ENCODE measurements at places on chromosomes 6 and 20.

DNA sequence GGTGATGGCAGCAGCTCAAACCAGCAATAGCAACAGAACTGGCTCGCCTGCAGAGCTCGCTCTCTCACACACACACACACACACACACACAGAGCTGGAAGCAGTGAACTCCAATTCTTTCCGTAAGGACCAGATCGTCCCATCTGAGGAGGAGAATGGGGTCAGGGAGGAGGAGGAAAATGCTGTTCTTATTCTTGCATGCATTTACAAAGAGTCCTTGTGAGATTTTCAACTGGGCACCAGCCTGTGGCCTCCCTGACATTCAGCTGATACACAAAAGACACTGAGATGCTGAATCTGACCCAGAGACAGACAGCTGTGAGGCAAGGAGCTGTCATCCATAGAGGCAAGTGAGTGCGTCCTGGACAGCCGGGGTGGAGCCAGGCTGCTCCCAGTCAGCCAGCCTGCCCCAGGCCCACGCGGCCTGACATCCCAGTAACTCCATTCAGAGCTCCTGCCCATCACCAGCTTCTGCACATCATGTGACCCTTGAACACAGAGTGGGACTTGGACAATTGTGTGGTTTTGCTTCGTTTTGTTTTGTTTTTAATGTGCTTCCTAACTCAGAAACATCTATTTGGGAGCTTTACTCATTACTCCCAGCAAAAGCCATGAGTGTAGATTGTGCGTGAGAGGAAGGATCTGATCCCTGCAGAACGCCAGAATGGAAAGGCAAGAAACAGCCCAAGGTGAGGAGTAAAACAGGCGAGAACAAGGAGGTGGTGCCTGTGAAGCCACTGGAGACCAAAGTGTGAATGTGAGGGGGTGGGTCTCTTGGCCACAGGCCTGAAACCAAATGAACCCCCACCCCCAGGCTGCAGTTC is 2.1 kb downstream of the SERPINB9 start:
- no peak for DNase-seq
- H3K27me3 ChIP-seq, result no peaks in the 10 kb centered on the region
- peaks cover 26% of the 10 kb centered on the region for H3K36me3 ChIP-seq
- peaks cover 33% of the 10 kb centered on the region for H3K4me1 ChIP-seq
- peak overlapping the region; percentile 75 for H3K4me3 ChIP-seq
- H3K27ac ChIP-seq, result no peak overlapping the region

- no peaks in the 10 kb centered on the region for H3K4me1 ChIP-seq
- no peak overlapping the region for H3K4me3 ChIP-seq
- no peaks in the 10 kb centered on the region for H3K27me3 ChIP-seq
- no peak overlapping the region for H3K27ac ChIP-seq
Measured at GRCh38 chr20:41734506-41734945, 116.3 kb upstream of the CHD6 start.

- DNase-seq, result no peak
- no peak overlapping the region for H3K4me3 ChIP-seq
- H3K4me1 ChIP-seq, result peaks cover 20% of the 10 kb centered on the region
- H3K36me3 ChIP-seq, result no peaks in the 10 kb centered on the region
Measured at GRCh38 chr6:157527471-157527907, 146.5 kb downstream of the ZDHHC14 start.

DNA sequence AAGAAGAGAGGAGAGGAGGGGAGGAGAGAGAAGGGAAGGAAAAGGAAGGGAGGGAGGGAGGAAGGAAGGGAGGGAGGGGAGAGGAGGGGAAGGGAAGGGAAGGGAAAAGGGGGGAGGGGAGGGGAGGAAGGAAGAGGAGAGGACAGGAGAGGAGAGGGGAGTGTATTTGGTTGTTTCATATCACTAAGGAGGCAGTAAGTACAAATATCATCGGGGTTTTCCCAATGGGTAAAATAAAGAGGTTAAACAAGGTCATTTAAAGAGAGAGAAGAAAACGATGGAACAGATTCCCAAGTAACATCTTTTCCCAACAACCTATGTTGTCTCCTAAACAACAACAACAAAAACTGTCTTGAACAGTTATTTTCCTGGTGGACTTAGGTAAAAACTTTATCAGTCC is 43.6 kb downstream of the MBOAT1 start:
- no peak overlapping the region for H3K27ac ChIP-seq
- H3K4me1 ChIP-seq, result peaks cover 15% of the 10 kb centered on the region
- H3K36me3 ChIP-seq, result no peaks in the 10 kb centered on the region
- no peak overlapping the region for H3K4me3 ChIP-seq
- no peaks in the 10 kb centered on the region for H3K27me3 ChIP-seq

- no peaks in the 10 kb centered on the region for H3K4me1 ChIP-seq
- no peak overlapping the region for H3K27ac ChIP-seq
- no peaks in the 10 kb centered on the region for H3K36me3 ChIP-seq
- no peaks in the 10 kb centered on the region for H3K27me3 ChIP-seq
- H3K4me3 ChIP-seq, result no peak overlapping the region
- DNase-seq, result no peak
Measured at GRCh38 chr6:116994447-116994846, 117.4 kb downstream of the RFX6 start.

DNA sequence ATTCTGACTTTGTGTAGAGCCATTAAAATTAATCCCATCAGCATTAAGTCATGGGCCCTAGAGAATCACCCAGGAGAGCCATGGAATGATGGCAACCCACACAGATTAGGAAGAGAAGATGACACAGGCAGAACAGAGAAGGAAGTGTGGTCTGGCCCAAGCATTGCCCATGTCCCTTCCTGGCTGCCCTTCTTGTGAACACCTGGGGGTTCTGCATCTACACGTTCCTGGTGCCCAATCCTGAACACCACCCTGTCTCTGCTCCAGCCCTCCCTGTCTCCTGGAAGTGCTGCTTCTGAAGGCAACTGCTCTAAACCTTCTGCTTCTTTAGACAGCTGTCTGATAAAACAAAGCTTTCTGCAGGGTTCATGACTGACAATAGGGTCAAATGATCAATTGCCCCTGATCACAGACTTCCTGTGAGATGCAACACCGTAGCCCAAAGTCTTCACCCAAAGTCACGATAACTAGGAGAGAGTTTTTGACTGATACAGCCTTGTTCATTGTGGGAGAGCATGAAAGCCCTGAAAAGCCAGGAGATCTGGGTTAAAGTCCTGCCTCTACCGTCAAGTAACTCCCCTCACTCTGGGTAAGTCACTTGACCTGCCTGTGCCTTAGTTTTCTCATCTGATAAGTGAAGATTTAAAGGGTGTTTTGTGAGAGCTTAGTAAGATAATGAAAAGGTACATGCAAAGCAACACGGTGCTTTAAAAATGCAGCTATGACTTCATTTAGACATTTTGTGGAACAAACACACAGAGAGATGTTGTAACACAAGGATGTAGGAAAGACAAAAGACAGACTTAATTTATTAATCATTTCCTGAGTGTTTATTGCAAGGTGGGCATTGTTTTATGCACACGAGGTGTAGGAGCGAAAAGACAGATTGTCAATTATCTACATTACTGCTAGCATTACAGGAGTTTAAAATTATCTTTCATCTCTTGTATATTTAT is 291.2 kb upstream of the STXBP5 start:
- no peaks in the 10 kb centered on the region for H3K27me3 ChIP-seq
- no peak for DNase-seq
- H3K36me3 ChIP-seq, result no peaks in the 10 kb centered on the region
- peak overlapping the region; percentile 74 for H3K27ac ChIP-seq

- no peak for DNase-seq
- peaks cover 22% of the 10 kb centered on the region for H3K4me1 ChIP-seq
- no peaks in the 10 kb centered on the region for H3K36me3 ChIP-seq
- no peak overlapping the region for H3K4me3 ChIP-seq
Measured at GRCh38 chr20:10074513-10074912, 39.7 kb downstream of the ANKEF1 start.

DNA sequence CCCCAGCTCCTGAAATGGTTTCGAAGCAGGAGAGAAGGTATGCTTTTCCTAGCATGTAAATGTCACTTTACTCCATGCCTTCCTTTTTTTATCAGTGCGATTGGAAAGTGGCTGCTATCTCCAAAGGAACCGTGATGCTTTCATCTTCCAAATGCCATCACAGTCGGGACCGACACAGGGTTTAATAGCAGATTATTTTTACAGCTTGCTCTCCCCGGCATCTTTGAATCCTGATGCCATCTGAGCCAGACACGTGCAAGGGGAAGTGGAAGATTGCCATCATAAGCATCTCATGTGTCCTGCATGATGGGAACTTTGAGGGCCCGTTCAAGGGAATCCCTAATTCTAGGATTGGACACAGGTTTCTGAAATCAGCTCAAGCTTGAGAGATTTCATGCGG is 253.4 kb upstream of the KCNG1 start:
- peaks cover 20% of the 10 kb centered on the region for H3K27me3 ChIP-seq
- H3K27ac ChIP-seq, result no peak overlapping the region
- peaks cover 3% of the 10 kb centered on the region for H3K4me1 ChIP-seq
- H3K4me3 ChIP-seq, result no peak overlapping the region
- DNase-seq, result no peak

DNA sequence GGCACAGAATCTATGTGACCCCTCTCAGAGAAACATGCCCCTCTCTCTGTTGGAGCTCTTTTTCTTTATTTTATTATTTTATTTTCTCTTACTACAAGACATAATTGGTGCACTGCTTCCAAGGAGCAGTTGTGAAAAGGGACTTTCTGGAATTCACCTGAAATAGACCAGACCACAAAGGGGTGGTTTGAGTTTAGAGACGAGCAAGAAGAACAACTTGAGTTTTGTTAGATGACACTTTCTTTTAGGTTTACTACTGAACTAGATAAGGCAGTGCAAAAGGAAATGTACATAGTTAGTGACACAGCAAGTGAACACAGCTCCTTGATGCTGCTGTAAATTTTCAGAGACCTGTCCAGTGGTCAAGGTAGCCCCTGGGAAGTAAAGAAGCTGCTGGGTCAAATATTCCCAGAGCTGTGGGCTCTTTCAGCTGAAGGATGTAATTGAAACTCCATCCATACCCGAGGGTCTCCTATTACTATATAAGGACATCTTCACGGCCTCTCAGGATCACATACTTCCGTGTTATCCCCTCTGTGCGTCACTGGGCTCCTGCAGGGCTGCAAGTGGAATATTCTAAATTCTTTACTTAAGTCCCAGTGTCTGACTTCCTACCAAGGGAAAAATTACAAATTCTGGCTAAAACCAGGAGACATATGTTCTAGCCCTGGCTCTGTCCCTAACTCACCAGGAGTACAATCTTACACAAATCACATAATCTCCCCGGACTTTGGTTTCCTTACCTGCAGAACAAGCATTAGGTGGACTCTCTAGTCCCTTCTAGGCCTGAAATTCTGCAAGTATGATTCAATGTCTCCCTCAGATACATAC is 69.1 kb upstream of the ADTRP start:
- no peaks in the 10 kb centered on the region for H3K27me3 ChIP-seq
- no peaks in the 10 kb centered on the region for H3K4me1 ChIP-seq
- H3K4me3 ChIP-seq, result no peak overlapping the region
- DNase-seq, result no peak
- H3K36me3 ChIP-seq, result no peaks in the 10 kb centered on the region
- H3K27ac ChIP-seq, result no peak overlapping the region

DNA sequence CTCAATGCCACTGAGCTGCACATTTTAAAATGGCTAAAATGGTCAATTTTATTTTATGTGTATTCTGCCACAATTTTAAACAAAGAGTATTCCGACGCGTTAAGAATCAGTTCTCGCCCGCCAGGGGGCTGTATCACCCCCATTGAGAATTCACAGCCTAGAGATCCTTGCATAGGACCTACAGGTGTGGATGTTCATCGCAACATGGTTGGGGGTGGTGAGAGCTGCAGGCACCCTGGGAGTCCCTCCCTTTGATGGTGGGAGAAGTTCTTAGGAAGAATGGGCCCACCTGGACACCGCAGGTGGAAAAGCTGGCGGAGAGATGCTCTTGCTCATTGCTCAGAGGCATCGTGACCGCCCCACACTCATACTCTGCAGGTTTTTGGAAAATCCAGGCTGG is 63.5 kb downstream of the SLC2A10 start:
- no peak overlapping the region for H3K27ac ChIP-seq
- no peaks in the 10 kb centered on the region for H3K4me1 ChIP-seq
- peaks cover 10% of the 10 kb centered on the region for H3K27me3 ChIP-seq
- no peak overlapping the region for H3K4me3 ChIP-seq
- DNase-seq, result no peak
- H3K36me3 ChIP-seq, result no peaks in the 10 kb centered on the region

- DNase-seq, result no peak
- no peaks in the 10 kb centered on the region for H3K27me3 ChIP-seq
- no peaks in the 10 kb centered on the region for H3K4me1 ChIP-seq
- H3K4me3 ChIP-seq, result no peak overlapping the region
- H3K36me3 ChIP-seq, result no peaks in the 10 kb centered on the region
Measured at GRCh38 chr6:161744211-161745067, 470.6 kb upstream of the AGPAT4 start.

GRCh38 chr6:166046982-166047381 is 120.7 kb downstream of the TBXT start:
- H3K27ac ChIP-seq, result no peak overlapping the region
- H3K4me1 ChIP-seq, result no peaks in the 10 kb centered on the region
- no peaks in the 10 kb centered on the region for H3K27me3 ChIP-seq
- H3K36me3 ChIP-seq, result no peaks in the 10 kb centered on the region
- H3K4me3 ChIP-seq, result no peak overlapping the region

- peak; percentile 86 for DNase-seq
- no peaks in the 10 kb centered on the region for H3K27me3 ChIP-seq
- H3K4me3 ChIP-seq, result no peak overlapping the region
Measured at GRCh38 chr20:5688431-5688972, 61.7 kb upstream of the SHLD1 start.

- peak overlapping the region; percentile 60 for H3K27ac ChIP-seq
- no peak for DNase-seq
- H3K4me1 ChIP-seq, result peaks cover 14% of the 10 kb centered on the region
- H3K27me3 ChIP-seq, result no peaks in the 10 kb centered on the region
- no peaks in the 10 kb centered on the region for H3K36me3 ChIP-seq
Measured at GRCh38 chr6:70412252-70413113, 825 bp upstream of the FAM135A start.

DNA sequence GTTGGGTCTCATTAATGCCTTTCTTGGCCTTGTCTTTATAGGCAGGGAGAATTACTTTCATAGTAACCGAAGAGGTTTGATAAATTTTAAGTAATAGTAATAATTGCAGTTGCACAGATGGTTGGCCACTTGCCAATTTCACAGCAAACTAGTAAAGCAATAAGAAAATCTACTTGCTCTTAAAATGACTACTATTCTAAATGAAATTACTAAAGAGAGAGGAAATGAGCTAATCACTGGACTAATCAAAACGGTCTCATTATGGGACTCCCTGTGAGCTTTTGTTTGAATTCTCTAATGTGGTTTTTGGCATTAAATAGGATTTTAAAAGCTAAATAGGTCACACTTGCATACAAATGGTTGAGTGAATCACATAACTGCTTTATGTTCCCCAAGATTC is 227.4 kb upstream of the PLN start:
- no peaks in the 10 kb centered on the region for H3K36me3 ChIP-seq
- H3K27me3 ChIP-seq, result no peaks in the 10 kb centered on the region
- H3K4me3 ChIP-seq, result no peak overlapping the region
- no peak overlapping the region for H3K27ac ChIP-seq
- DNase-seq, result no peak

GRCh38 chr6:30091577-30092381 is 16.2 kb upstream of the RNF39 start:
- no peak overlapping the region for H3K4me3 ChIP-seq
- peak overlapping the region; percentile 45 for H3K27ac ChIP-seq
- H3K36me3 ChIP-seq, result no peaks in the 10 kb centered on the region
- H3K4me1 ChIP-seq, result peaks cover 5% of the 10 kb centered on the region

GRCh38 chr6:168377856-168378832 is 58.6 kb upstream of the DACT2 start:
- H3K27me3 ChIP-seq, result no peaks in the 10 kb centered on the region
- H3K4me1 ChIP-seq, result peaks cover 8% of the 10 kb centered on the region
- H3K36me3 ChIP-seq, result no peaks in the 10 kb centered on the region
- DNase-seq, result no peak
- peak overlapping the region; percentile 8 for H3K4me3 ChIP-seq
- H3K27ac ChIP-seq, result no peak overlapping the region
